Right renal cortex interstitium (tissue), 3 donors: ENCODE measurements at places on chromosomes 2 and 18.

DNA sequence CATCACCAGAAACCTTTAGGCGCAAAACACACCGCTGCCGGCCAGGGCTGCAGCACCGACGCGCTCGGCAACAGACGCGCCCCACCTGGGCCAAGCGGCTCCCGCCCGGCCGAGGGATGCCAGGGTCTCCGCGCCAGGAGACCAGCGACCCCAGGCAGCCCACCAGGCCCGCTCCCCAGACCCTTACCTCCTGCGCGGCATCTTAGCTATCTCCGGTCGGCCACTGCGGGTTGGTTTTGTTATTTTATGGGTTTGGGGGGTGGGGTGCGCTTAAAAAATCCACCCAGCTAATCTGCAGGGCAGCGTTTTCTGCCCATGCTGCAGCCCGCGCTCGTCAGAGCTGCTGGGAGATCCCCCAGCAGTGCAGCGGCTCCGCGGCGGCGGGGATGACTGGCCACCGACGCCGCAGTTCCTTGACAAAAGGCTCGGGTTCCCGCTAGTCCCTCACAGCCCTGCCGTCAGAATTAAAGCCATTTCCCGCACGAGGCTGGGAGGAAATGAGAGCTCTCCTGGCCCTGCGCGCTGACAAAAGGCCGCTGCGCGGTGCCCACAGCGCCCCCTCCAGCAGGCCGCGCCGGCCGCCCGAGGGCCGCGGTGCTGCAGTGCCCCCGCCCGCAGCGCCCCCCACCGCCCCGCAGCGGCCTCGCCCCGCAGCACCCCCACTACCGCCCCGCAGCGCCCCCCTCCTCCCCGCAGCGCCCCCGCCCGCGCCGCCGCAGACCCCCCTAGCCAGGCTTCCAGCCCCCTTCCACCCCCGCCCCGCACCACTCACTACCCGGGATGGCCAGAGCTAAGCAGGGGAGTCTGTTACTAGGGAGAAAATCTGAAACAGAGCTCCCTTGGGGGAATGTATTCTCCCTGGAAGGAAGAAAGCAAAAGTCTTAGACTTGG lies at the start of gene ADD2:
Gene ADD2, minus strand, starts transcription at position 502 of the 891 bp plus-strand sequence. CDS start 61,792 bp downstream, outside the sequence.
- no peak for DNase-seq

DNA sequence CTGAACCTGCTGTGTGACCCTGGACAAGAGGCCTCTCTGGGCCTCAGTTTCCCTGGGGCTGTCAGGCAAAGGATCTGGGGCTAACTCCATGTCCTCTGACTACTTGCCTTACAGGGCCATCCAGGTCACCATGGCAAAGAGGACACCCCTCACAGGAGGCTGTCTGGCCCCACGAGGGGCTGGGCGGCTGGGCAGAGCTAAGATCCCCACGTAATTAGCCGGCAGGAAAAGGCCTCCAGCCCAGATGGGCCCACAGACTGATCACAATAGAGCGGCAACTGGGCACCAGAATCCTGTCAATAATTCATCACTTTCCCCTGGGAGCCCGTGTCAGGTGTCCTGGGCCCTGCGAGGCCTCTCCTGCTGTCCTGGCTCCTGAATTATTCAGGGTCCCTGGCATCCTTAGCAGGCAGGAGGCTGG lies 44.8 kb upstream of the OTOF start:
- no peak for DNase-seq

GRCh38 chr18:48667276-48668254 lies 128.7 kb downstream of the CTIF start:
- DNase-seq = no peak

DNA sequence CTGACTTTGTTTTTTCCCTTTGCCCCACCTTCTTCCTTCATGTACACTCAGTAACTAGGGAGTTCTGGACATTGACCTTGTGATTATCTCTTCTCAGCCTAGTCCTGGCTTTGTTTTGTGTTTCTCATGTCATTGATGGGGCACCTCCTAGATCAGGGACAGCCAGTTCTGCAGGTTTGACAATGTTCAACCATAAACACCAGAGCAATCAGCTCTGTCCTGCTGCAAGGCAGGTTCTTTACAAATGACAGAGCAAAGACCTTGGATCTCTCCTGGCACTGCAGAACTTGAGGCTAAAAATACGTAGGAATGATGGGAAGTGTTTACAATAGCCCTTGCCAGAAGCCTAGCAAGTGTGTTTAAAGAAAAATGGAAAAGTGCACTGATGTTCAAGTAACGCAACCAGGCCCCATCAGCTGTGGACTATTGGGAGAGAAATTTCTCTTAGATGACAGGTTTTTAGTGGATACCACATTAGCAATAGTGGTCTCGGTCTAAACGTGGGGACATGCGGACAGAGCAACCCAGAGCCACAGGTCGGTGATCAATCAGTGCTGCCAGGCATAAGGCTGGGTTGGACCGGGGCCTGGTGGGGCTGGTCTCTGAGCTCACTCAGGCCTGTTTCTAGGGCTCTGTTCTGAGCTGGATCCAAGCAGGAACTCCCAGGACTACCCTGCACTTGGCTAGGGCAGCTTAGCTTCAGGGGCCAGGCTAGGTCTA lies 76.8 kb downstream of the SOWAHC start:
- no peak for DNase-seq

DNA sequence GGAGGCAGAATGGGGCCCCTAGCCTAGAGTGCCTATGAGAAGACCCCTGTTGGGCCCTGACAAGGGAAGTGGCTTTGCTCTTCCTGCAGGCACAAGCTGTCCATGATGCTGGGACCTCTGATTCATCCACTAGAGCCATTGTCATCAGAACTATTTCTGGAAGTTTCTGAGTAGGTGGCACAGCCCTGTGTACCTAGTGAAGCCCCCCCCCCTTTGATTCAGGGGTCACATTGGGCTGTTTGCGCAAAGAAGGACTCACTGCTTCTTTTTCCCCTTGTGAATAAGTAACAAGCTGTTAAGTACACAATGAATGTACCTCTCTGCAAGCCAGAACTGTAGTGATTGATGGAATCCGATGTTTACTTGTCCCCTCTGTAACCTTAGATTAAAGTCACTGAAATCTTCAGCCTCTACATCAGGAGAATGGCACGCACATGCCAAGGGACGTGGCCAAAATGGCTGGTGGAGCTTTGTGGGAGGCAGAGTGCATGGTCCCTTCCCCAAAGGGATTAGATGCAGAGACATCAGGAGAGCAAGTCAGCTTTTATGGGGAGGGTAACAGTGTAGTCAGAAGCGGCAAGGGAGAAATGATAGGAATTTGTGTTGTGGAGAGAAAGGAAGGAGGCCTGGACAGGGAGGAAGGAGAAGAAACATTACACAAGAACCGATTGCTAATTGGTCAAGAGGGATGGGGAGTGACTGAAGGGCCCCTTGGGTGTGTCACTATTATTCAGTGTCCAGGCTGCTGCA lies 267.6 kb upstream of the RAB12 start:
- DNase-seq = peak; percentile 44

DNA sequence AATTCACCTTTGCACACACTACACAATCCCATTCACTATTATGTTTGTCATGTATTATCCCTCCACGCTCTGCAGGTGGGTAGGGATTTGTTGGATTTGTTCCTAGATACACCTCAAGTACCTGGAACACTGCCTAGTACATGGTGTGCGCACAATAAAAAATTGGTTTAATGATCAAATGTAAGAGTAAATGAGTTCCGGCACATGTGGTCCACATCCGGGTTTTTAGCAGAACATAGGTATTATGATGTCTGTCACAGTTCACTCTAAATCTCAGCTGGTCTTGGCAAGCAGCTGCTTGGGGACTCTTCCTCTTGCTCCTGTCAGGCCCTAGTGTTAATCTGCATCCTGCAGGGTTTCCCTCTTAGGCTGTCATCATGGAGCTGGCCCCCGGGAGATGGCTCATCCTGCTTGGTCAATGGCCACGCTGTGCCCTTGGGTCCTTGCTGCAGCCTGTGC lies 21.8 kb upstream of the IL1R1 start:
- no peak for DNase-seq

DNA sequence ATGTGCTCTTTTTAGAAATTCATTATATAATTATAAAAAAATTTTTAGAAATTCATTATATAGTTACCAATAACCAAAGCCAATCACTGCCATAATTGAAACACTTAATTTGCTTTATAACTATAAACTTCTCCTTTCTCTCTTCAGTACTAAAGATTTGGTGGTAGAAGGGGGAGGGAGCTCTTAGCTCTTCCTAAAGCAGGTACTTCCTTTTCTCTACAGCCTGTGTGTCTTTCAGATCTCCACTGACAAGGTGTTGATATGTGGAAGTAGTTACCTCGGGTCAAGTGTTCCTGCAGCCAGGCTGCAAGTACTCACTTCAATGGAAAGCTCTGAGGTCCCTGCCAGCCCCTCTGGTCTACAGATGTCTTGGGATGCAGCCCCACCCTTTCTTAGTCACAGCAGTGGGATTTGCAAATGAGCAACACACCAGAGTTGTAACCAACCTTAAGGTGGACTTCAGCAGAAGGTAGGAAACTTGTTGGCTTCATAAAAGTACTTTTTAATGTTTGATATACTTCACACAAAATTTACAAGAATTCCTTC lies 690.0 kb downstream of the ARHGAP15 start:
- DNase-seq = no peak

GRCh38 chr2:86488561-86489250 lies 47.5 kb downstream of the KDM3A start:
- no peak for DNase-seq

- DNase-seq = no peak
These were observed 30.9 kb downstream of the GAREM1 start for GRCh38 chr18:32439802-32440201.

- DNase-seq = no peak
These were observed 4.9 kb upstream of the IL1B start for GRCh38 chr2:112841295-112842044.

GRCh38 chr2:134228493-134228903 lies 25.4 kb upstream of the MGAT5 start:
- no peak for DNase-seq

- DNase-seq = no peak
These were observed 850.7 kb downstream of the CPS1 start for GRCh38 chr2:211407076-211407475.

GRCh38 chr2:47501374-47502200 lies 98.6 kb downstream of the MSH2 start:
- no peak for DNase-seq

DNA sequence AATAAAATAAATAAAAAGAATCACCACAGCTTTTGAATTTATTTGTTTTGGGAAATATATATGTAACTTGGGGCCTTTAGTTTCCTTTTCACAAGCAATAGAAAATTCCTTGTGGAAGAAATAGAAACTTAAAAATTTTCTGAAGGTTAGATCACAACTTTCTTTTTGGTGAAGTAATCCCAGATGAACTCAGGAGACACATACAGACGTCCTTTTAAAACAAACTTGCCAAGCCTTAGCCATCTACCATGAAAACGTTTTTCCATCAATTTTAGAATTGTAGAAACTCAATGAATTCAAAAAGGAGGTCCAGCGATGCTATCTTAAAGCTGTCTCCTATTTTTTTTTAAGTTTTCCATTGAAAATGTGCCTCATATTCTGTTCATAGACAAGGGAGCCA lies 225.6 kb downstream of the ASXL3 start:
- DNase-seq = no peak

DNA sequence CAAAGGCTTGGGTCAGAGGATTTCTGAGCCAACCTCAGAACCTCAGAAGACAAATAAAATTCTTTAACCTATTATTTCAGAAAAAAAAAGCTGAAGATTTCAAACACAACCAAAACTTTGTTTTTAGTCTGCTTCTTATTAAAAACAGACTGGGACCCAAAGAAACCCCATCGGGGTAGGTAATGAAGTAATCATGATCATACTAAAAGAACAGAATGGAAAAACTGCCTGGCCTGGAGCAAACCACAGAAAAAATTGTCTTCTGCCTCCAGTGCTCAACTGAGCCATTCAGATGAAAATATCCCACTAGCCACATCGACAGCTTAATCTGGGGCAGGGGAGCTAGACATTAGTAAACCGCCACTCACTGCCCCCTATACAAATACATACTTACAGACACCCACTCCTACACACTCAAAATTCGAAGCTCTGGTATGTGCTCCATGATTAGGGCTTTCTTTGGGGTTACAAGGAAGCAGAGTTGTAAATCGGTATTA lies 76.5 kb downstream of the SDC1 start:
- DNase-seq = no peak

DNA sequence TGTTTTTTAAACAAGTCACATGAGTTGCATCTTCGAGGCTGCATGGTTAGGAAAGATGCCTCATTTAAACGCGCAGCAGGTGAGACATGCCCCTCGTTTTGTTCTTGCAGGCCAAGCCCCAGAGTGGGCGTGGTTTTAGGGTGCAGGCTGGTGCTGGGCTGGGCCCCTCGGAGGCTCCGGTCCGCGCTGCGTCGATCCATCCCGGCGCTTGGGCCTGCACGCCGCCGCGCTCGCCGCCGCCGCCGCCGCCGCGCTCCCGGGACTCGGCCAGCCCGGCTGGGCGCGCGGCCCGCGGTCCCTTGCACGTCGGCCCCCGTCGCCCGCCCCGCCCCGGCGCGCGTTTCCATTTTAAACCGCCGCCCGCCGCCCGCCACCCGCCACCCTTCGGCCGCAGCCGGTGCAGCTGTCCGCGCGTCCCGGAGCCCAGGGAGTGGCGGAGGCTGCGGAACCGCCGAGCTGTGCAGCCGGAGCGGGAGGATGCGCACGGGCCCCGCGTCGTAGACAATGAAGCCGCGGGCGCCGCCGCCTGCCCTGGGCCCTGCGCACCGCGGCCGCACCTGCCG lies 175.5 kb downstream of the AGAP1 start:
- DNase-seq = peak; percentile 29

- no peak for DNase-seq
These were observed 45.1 kb upstream of the RAB27B start for GRCh38 chr18:54783139-54783538.

GRCh38 chr2:37599688-37600525 lies 71.5 kb downstream of the CDC42EP3 start:
- DNase-seq = no peak

- DNase-seq = no peak
These were observed 14.6 kb downstream of the STRADB start for GRCh38 chr2:201466050-201466675.

GRCh38 chr2:174778085-174778981 lies 14.1 kb upstream of the CHRNA1 start:
- DNase-seq = no peak

DNA sequence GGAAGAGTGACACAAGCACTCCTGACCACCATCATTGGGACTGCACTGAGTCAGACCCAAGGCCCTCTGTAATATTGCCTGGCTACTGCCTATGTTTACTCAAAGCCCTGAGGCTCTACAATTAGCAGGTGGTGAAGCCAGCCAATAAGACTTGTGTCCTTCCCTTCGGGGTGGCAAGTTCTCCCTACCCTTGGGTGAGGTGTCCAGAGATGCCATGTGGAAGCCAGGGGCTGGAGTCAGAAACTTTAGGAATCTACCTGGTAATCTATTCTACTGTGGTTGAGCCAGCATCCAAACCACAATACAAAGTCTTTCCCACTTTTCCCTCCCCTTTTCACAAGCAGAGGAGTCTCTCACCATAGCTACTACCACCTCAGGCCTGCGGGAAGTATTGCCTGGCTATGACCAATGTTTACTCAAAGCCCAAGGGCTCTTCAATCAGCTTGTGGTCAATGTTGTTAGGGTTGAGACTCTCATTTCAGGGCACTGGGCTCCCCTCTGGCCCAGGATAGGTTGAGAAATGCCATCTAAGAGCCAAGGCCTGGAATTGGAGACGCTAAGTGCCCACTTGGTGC lies 17.6 kb downstream of the DHRS9 start:
- DNase-seq = no peak

- no peak for DNase-seq
These were observed 35.4 kb downstream of the ZNF804A start for GRCh38 chr2:184633726-184634125.
